Stimulated activated CD8-positive, alpha-beta memory T cell treated with anti-CD3 and anti-CD28 coated beads, Interleukin-7, amount 100 ng/mL, for 24 hours (primary cell): ENCODE measurements at places on chromosomes 3 and 15.

DNA sequence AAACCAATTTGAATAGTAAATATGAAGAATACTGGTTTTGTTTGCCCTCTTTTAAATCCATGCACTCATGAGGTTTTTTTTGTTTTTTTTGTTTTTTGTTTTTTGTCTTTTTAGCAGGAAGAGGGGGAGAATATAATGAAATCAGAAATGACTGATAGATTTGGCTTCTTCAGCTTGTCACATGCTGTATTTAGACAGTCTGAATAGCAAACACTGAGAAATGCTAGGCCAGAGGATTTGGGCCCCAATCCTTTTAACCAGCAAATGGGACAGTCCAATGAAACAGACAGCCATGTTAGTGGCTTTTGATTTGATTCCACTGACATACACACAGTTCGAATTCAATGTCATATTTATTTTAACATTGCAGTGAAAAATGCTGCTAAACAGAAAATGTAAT lies 14.2 kb upstream of the CEP152 start:
- no peak for DNase-seq

- DNase-seq, result no peak
Observed at GRCh38 chr3:122519693-122520092, 5.0 kb upstream of the KPNA1 start.

- DNase-seq, result no peak
Observed at GRCh38 chr3:62035402-62036057, 337.8 kb downstream of the FEZF2 start.

DNA sequence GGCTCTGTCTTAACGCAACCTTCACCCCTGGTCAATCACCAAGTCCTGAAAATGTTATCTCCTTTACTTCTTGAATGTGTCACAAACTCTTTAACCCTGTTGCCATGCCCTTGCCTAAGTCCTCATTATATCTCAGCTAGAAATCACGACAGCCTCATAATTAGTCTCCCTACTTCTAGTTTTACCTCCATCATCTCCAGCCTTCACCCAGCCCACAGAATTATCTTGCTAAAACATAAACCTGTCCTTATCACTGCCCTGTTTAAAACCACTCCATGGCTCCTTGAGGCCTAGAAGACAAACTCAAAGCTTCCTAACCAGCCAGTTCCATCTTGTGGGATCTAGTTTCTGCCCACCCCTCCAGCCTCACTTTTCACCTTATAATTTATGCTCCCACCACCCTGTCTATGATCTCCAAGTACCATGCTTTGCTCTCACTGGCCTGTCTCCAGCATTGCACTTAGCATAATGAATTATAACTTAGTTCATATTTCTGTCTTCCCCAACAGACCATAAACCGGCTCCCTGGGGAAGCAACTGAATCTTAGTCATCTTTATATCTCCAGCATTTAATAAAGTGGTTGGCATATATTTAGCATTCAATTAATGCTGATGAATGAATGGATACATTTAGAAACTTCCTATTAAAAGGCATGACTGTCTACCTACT lies 39.2 kb downstream of the GPR176 start:
- DNase-seq, result no peak
